ENCODE measurements at places on chromosomes 12 and 14. TPM values are rescaled to one million over a fixed set of nuclear protein-coding genes. Genes with fewer than 3 reads are reported as not detected.
A peak's percentile ranks its signal among the peaks of the same experiment; 100 is the strongest.

DNA sequence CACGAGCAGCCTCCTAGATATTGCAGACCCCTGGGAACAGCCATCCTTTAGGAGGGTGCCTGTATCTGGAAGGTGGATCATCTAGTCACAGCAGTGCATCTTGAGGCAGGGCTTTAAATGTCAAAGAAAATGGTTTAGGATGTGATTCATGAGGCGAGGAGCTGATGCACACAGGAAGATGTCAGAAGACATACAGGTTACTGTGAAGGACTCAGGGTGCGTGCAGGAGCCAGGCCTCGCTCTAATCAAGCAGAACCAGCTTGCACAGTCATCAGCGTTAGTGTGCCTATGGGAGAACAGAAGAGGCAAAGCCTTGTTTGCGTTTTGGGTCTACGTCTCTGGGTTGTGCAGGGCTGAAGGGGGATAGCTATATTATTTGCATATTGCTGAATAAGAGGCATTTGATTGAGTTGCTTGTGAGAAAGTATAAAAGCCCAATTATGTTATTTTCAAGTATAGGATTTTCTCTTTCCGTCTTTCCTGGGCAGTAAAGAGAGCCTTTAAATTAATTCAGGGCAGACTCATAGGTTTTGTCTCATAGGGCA lies 77.3 kb upstream of the RPH3A start:
- no peak for DNase-seq

GRCh38 chr12:90622431-90622830 lies 332.5 kb downstream of the CCER1 start:
- no peak for DNase-seq

- no peak for DNase-seq
Observed at GRCh38 chr14:104512771-104513640, 66.6 kb upstream of the C14orf180 start.

DNA sequence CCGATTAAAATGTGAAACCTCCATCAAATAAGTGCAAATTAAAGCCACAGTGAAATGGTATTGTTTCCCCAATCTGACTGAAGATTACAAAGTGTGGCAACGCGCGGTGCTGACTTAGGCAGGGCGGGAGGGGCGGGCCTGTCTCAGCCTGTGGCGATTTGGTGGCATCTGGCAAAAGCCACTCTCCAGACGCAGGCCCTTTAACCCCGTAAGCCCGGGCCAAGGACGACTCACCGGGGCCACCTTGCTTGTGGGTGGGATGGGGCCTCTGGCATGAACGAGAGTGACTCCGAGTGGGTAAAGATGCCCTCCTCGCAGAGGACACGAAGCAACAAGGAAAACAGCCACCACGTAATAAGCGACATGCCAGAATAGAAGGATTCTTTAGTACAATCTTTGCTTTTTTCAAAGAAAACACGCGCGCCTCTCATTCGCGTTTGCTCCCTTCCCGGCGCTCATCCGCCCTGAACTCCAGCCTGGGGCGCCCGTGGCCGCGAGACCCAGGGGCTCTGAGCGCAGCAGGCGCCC lies 815 bp downstream of the DEGS2 start:
- peak; percentile 43 for DNase-seq

DNA sequence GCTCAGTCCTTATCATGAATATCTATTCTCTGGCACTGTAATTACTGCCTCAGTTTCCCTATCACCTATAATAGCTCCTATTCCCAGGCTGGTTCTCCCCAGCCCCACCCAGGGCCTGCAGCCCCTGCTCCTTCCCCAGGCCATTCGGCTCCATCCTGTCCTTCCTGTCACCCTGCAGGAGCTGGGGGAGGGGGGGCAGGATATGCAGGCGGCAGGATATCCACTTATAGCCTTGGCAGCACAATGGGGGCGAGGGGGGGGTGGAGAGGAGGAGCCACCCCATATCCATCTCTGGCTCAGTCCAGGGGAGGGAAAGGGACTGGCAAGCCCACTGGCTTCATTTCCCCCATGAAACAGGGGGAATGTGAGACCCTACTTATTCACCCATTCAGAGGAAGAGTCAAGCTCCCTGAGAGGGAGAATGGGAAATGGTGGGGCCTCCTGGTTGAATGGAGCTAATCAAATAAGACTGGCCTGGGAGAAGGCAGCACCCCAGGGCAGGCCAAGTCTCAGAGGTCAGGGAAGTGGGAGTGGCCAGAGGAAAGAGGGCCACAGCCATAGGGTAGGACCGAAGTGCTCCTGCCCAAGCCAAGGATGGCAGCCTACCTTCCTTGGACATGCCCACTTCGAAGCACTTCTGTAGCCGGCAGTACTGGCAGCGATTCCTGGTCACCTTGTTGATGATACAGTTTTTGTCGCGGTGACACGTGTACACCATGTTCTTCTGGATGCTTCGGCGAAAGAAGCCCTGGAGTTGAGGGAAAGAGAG lies 7.8 kb upstream of the ITGB7 start:
- DNase-seq = peak; percentile 84

DNA sequence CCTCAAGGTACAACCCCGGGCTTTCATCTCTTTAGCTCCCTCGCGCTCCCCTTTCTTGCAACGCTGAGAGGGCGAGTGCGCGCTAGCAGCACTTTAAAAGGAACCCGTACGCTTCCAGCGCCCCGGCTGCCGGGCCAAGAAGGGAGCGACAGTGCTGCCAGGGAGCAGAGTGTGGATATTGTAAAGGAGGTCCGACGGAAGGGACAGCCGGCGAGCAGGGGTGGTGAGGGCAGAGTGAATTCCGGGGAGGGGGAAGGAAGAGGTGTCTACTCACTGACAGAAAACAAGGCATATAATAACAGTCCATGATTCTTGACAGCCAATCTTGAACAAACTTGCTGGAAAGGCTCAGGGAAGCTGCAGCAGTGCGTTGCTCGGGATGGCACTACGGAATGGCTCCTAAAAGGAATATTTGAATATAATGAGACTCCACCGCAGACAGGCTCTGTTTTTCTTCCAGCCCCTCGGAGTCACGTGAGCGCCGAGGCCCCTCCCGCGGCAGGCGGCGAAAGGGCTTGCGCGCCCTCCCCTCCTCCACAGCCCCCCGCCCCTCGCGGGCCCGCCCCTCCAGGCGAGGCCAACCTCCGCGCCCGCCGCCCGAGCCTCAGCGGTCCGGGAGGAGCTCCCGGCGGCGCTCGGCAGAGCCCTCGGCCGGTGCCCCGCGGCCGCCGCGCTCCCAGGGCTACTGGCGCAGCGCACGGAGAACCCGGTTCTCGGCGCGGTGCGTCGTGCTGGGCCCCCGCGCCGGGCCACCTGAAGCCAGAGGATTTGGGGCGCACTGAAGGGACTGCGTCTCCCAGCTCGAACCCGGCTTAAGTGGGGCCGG lies 3.4 kb downstream of the BMP4 start:
- DNase-seq = peak; percentile 92

DNA sequence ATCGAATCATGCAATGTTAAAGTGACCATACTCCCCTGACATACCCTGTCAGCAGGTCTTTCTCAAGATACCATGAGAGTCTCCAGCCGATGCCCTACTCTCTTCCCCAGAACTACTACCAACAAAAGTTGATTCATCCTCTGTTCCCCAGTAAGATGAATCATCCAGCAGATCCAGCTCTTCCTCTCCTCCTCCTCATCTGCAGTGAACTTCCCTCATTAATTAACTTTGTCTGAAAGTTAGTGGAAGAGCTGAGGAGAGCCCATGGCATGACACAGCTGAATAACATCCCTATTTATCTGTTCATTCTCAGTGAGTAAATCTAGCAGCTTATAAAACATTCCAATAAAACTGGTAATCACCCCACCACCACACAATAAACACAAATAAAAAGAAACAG lies 213.4 kb downstream of the EGLN3 start:
- DNase-seq = no peak

- DNase-seq = no peak
Observed at GRCh38 chr12:57983146-57983857, 41.9 kb downstream of the ATP23 start.

GRCh38 chr12:15527201-15528080 lies 205.1 kb downstream of the PTPRO start:
- no peak for DNase-seq

GRCh38 chr12:8088574-8088973 lies 6.5 kb downstream of the NECAP1 start:
- no peak for DNase-seq

- DNase-seq = no peak
Observed at GRCh38 chr12:46073321-46073720, 82.9 kb upstream of the SCAF11 start.

DNA sequence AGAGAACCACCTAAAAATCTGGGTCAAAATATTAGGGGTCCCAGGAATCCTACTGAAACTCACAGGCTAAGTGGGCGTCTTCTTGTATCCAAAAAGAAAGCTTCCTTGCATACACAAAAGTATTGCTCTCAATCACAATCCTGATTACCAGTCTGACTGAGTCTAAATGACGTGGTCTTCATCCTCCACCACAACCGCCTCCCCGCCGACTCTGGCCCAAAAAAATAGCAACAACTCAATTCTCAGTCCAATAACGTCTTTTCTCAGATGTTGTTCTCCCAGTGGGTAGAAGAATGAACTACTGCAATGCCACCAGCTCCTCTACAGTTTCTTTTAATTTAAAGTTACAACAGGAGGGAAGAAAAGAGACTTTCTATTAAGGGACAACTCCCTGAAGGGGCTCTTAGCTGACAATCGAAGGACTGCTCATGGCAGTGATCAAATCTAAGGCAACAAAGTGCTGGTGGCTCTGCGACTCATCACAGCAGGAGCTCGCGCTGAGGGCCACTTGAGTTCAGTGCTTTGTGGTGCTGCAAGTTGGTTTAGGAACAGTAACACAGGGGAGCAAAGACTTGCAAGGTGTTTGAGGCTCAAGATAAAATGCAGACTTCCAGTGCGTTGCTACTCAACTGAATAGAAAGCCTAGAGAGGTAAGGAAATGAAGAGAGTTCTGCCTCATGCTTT lies 394.1 kb downstream of the BCAT1 start:
- DNase-seq = no peak

DNA sequence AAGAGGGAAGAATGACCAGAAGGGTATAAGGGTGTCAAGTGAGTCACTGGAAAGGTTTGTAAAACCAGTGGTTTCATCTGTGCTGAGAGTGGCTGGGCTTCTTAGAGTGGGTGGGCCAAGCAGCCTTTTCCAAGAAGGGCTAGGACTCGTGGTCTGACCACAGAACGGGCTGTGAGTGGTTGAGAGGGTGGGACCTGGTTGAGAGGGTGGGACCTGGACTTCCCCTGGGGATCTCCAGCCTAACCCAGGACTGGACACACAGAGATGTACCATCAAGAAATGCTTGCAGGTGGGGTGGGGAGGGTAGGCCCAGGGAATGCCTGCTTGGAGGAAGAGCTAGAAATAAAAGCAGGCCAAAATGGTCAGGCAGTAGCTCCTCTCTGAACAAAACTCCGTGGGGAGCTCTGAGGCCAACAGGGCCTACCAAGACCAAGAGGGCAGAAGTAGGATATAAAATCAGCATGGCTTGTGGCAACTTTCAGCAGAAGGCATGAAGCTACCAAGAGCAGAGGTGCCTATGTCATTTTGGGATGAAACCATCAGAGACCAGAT lies 140.5 kb downstream of the FOXN3 start:
- no peak for DNase-seq

GRCh38 chr12:977156-977555 lies 13.9 kb upstream of the ERC1 start:
- no peak for DNase-seq

DNA sequence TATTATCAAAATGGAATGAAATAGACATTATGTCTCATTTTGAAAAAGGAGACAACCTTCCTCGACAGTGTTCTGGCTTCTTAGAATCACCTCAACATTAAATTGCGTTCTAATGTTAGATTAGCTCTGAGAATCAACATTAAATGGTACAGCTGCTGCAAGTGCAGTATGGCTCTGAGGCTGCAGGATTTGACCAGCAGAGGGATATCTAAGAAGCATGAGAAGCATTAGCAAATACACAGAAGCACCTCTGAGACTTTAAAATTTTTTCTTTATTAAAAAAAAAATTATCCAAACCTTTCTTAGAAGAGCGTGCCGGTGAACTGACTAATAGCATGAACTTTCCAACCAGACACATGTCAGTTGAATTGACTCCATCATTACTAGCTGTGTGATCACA lies 253.4 kb upstream of the LRIG3 start:
- DNase-seq = no peak

- DNase-seq = no peak
Observed at GRCh38 chr14:20802341-20803084, at the start of gene RNASE1. RNASE1 (minus strand) TSS chr14:20802844; CDS start chr14:20802068, 776 bp downstream.

- no peak for DNase-seq
Observed at GRCh38 chr12:56931474-56931978, 2.7 kb downstream of the SDR9C7 start.

The RASSF9 gene
- total RNA-seq = 6.2 TPM

The SP1 gene
- 31.3 TPM for total RNA-seq

The CDCA3 gene
- total RNA-seq = 1.2 TPM

The NINJ2 gene
- 8.6 TPM for total RNA-seq

The REP15 gene
- 8.2 TPM for total RNA-seq

The RAB5B gene
- total RNA-seq = 113 TPM

The SIX6 gene
- total RNA-seq = not detected

The SLC38A6 gene
- total RNA-seq = 4.3 TPM

The CPNE6 gene
- not detected for total RNA-seq

The KLHL33 gene
- total RNA-seq = 0.62 TPM

The ANO4 gene
- total RNA-seq = 0.24 TPM

The DPY19L2 gene
- total RNA-seq = 41.0 TPM

The DEGS2 gene
- not detected for total RNA-seq

The LRP1 gene
- total RNA-seq = 143 TPM

The AHNAK2 gene
- total RNA-seq = 2.5 TPM
